ENCODE measurements at places on chromosomes 16 and 17.
A peak's percentile ranks its signal among the peaks of the same experiment; 100 is the strongest.

- no peak for DNase-seq
Observed at GRCh38 chr16:89210165-89210903, 7.2 kb upstream of the ZNF778 start.

- DNase-seq, result no peak
Observed at GRCh38 chr16:87160234-87160636, 157.0 kb downstream of the C16orf95 start.

DNA sequence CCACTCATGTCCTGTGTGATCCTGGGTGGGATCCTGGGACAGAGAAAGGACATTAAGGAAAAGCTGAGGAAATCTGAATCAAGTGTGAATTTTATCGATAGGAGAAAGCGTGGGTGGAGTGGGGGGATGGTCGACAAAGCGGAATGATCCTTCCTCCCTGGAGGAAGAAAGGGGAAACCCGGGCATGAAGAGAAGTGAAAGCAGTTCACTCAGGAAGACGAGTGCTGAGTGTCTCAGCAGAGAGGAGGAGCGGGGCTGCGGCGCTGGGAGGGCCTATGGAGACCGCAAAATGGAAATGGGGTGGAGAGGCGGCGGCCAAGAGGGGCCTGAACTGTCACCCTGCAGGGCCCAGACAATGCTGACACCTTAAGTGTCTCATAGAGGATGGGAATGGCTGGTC, 8.7 kb downstream of the ZDHHC7 start:
- DNase-seq, result peak; percentile 67

DNA sequence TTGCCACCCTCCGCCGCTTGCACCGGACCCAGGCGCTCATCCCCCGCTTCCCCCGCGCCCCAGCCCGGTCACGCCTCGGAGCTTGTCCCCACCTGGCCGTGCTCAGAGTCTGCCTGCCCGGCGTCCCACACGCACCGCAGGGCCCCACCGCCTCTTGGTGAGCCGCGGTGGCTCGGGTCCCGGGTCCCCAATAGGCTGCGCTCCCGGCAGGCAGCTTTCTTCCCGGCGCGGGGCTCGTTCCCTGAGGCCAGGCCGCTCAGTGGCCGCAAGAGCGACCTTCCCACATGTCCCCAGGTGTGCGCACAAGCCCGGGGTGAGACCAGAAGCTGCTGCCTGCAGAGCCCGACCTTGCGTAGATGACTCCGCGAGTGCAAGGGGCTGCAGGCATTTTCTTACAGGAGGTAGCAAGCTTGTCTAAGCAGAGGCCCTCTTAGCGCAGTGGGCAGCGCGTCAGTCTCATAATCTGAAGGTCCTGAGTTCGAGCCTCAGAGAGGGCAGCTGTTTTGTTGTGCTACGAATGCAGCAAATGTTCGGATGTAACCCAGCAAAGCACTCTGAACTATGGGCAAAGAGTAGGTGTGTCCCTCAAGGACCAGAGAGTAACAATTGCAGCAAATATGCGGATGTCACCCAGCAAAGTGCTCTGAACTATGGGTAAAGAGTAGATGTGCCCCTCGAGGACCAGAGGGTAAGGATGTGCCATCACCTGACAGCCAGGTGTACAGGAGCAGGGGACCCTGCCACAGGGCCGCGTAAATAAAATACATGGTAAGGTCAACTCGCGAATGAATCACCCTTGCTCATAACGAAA, 15.6 kb downstream of the TLE7 start:
- DNase-seq, result no peak

GRCh38 chr17:49494399-49494985, 601 bp upstream of the NGFR start:
- DNase-seq, result no peak

- DNase-seq, result no peak
Observed at GRCh38 chr17:10229181-10229580, 30.8 kb upstream of the GAS7 start.

GRCh38 chr16:71659471-71659870, 33.5 kb downstream of the MARVELD3 start:
- no peak for DNase-seq

- DNase-seq, result no peak
Observed at GRCh38 chr17:33684735-33685134, 391.6 kb upstream of the ASIC2 start.

GRCh38 chr16:74053312-74053711, 243.3 kb upstream of the PSMD7 start:
- no peak for DNase-seq

GRCh38 chr16:74297145-74297665, 591 bp downstream of the PSMD7 start:
- DNase-seq, result peak; percentile 49
